ENCODE measurements at places on chromosomes 1 and 21. TPM values are rescaled to one million over a fixed set of nuclear protein-coding genes. Genes with fewer than 3 reads are reported as not detected.

Gene KCNE2
- polyA plus RNA-seq: not detected

Gene ITSN1
- 56.2 TPM for polyA plus RNA-seq

Gene THBS3
- polyA plus RNA-seq: 61.4 TPM

Gene PDE4B
- 29.4 TPM for polyA plus RNA-seq

Gene TOR1AIP2
- polyA plus RNA-seq: 33.4 TPM

Gene KLHDC9
- polyA plus RNA-seq: 3.9 TPM

Gene PLPPR5
- polyA plus RNA-seq: not detected

Gene FAM163A
- not detected for polyA plus RNA-seq

Gene AJAP1
- polyA plus RNA-seq: 0.50 TPM

Gene ZBTB37
- 2.1 TPM for polyA plus RNA-seq

Gene TMEM54
- polyA plus RNA-seq: 19.1 TPM

Gene CYP4A11
- polyA plus RNA-seq: not detected
